ENCODE measurements at places on chromosomes 2 and 18. TPM values are rescaled to one million over a fixed set of nuclear protein-coding genes. Genes with fewer than 3 reads are reported as not detected.
A peak's percentile ranks its signal among the peaks of the same experiment; 100 is the strongest.

Gene OLA1
- 140 TPM for total RNA-seq

Gene APLF
- 2.4 TPM for total RNA-seq

Gene ALS2
- total RNA-seq = 11.2 TPM

DNA sequence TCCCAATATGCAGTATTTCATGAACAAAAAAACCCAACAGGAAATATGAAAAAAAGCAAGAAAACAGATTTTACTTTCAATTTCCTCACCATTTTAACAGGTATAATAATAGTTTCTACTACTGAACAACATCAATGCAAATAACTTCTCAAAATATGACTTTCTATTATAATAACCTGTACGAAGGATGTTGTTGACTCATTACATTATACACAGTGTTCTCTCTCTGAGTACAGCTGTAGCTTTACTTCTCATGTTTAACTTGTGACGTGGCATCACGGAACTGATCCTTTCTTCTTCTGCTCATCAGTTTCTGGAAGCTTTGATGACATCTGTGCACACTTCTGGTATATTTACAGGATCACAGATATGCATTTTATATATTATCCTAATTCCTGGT is 40.0 kb downstream of the FAM228A start:
- no peak overlapping the region for H3K4me3 ChIP-seq
- peaks cover 4% of the 10 kb centered on the region for H3K4me1 ChIP-seq
- no peak overlapping the region for H3K27ac ChIP-seq
- peaks cover 22% of the 10 kb centered on the region for H3K36me3 ChIP-seq
- peak; percentile 48 for DNase-seq

- no peaks in the 10 kb centered on the region for H3K36me3 ChIP-seq
- DNase-seq = no peak
- H3K27me3 ChIP-seq = peaks cover 4% of the 10 kb centered on the region
- no peaks in the 10 kb centered on the region for H3K4me1 ChIP-seq
These were observed 189.0 kb upstream of the CTAGE1 start for GRCh38 chr18:22606563-22607283.

DNA sequence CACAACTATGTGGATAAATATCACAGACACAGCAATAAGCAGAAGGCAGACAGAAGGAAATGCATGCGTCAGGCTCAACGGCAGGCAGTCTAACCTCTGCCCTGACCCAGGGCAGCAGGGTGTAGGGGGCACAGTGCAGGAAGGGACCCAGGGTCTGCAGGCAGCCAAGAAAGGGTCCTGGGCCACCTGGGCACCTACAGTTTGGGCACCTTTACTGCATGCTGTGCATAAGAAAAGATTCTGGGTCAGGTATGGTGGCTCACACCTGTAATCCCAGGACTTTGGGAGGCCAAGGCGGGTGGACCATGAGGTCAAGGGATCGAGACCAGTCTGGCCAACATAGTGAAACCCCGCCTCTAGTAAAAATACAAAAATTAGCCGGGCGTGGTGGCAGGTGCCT is 17.7 kb downstream of the PASK start:
- no peak overlapping the region for H3K27ac ChIP-seq
- peaks cover 38% of the 10 kb centered on the region for H3K36me3 ChIP-seq
- no peaks in the 10 kb centered on the region for H3K27me3 ChIP-seq
- no peak overlapping the region for H3K4me3 ChIP-seq
- no peak for DNase-seq

DNA sequence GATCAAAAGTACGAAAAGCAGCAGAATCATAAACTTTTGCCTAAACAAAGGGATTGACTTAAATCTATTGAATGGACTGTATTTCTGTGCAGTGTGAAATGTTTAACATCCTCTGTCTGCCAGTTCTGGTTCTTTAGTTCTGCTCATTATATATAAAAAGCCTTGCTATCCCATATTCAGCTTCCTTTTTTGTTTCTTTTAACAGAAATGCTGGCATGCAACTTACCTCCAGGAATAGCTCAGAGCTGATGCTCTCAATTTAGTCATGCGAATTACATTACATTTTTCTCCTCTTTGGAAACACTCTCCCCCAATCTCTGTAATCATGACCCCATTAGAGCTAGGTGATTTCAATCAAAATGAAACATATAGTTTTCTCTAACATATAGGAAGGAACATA is 73.6 kb downstream of the SPHKAP start:
- H3K4me1 ChIP-seq = no peaks in the 10 kb centered on the region
- H3K36me3 ChIP-seq = no peaks in the 10 kb centered on the region
- H3K27me3 ChIP-seq = peaks cover 2% of the 10 kb centered on the region
- no peak overlapping the region for H3K27ac ChIP-seq
- no peak for DNase-seq

DNA sequence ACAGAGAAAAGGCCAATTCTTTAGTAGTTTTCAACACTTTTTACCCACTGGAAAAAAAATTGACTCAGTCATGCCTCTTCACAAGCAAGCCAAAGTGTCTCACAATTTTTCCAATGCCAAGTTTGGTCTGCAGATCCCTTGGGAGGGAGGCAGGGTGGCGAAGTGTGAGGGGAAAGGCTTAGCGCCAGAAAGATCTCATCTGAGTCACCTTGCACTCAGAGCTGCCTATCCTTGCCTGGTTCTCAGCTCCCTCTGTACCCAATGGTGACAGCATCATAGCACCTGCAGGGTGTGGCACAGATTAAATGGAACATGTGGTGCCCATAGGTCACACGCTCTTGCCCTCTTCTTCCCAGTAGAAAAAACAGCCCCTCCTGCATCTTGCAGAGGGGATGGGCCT is 55.2 kb upstream of the GYPC start:
- H3K4me3 ChIP-seq = no peak overlapping the region
- DNase-seq = no peak
- H3K4me1 ChIP-seq = no peaks in the 10 kb centered on the region
- H3K36me3 ChIP-seq = peaks cover 10% of the 10 kb centered on the region
- no peak overlapping the region for H3K27ac ChIP-seq

Gene ACP1
- 147 TPM for total RNA-seq

GRCh38 chr2:224004105-224004695 is 34.9 kb downstream of the SERPINE2 start:
- H3K27ac ChIP-seq = no peak overlapping the region
- H3K4me1 ChIP-seq = no peaks in the 10 kb centered on the region
- no peaks in the 10 kb centered on the region for H3K27me3 ChIP-seq
- no peak for DNase-seq
- H3K4me3 ChIP-seq = no peak overlapping the region
- H3K36me3 ChIP-seq = peaks cover 21% of the 10 kb centered on the region

DNA sequence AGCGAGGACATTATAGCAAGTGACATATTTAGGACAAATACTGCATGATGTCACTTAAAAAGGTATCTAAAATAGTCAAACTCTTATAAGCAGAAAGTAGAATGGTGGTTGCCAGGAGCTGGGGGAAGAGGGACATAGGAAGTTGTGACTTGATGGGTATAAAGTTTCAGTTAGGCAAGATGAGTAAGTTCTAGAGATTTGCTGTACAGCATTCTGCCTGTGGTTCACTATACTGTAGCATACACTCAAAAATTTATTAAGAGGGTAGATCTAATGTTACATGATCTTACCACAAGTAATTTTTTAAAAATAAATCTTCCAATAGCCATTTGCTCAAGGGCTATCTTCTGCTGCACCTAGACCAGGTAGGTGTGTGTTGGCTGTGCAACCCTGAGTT is 78.1 kb upstream of the NPAS2 start:
- no peak overlapping the region for H3K27ac ChIP-seq
- H3K27me3 ChIP-seq = no peaks in the 10 kb centered on the region
- no peaks in the 10 kb centered on the region for H3K36me3 ChIP-seq
- DNase-seq = no peak
- H3K4me3 ChIP-seq = no peak overlapping the region

- DNase-seq = no peak
- no peaks in the 10 kb centered on the region for H3K36me3 ChIP-seq
- H3K27me3 ChIP-seq = peaks cover 86% of the 10 kb centered on the region
- no peak overlapping the region for H3K4me3 ChIP-seq
These were observed 12.7 kb upstream of the PAX3 start for GRCh38 chr2:222311319-222311977.

DNA sequence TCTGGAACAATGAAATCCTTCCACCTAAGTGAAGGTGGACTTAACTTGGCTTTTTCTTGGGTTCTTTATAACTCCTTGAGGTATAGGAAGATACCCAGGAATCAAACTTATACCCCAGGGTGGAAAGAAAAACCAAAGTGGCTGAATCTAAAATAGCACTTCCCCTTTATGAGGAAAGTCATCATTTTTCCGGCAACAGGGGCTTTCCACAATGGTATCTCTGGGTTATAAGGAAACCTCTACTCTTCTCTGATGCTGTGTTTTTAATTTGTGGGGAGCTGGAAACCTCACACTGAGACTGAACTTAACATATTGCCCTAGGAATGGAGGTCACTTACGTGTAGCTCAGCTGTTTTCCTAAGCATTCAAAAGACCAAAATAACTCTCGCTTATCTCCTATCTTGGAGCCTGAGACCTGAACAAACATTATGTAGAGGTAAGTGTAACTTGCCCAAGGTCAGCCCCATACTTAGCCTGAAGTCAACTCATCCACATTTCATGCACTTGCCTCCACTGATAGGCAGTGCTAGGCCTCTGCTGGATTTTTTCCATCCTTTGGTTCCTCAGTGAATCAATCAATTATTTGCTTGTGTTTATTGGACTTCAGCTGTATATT is 117.9 kb downstream of the SETBP1 start:
- H3K27me3 ChIP-seq = peaks cover 13% of the 10 kb centered on the region
- peaks cover 2% of the 10 kb centered on the region for H3K36me3 ChIP-seq
- peak; percentile 14 for DNase-seq
- no peak overlapping the region for H3K4me3 ChIP-seq

Gene ANKRD30B
- total RNA-seq = not detected

Gene SFTPB
- not detected for total RNA-seq

Gene UXS1
- total RNA-seq = 41.9 TPM

Gene GTF2A1L
- total RNA-seq = not detected

- DNase-seq = no peak
- peak overlapping the region; percentile 32 for H3K4me3 ChIP-seq
- H3K27ac ChIP-seq = no peak overlapping the region
- peaks cover 66% of the 10 kb centered on the region for H3K4me1 ChIP-seq
These were observed 23.9 kb upstream of the STK17B start for GRCh38 chr2:196195302-196195701.

GRCh38 chr2:176126929-176127773 is 2.4 kb upstream of the HOXD8 start:
- DNase-seq = peak; percentile 81
- no peaks in the 10 kb centered on the region for H3K36me3 ChIP-seq
- H3K4me3 ChIP-seq = no peak overlapping the region
- no peak overlapping the region for H3K27ac ChIP-seq
- H3K27me3 ChIP-seq = peaks cover 68% of the 10 kb centered on the region
- H3K4me1 ChIP-seq = peaks cover 25% of the 10 kb centered on the region

DNA sequence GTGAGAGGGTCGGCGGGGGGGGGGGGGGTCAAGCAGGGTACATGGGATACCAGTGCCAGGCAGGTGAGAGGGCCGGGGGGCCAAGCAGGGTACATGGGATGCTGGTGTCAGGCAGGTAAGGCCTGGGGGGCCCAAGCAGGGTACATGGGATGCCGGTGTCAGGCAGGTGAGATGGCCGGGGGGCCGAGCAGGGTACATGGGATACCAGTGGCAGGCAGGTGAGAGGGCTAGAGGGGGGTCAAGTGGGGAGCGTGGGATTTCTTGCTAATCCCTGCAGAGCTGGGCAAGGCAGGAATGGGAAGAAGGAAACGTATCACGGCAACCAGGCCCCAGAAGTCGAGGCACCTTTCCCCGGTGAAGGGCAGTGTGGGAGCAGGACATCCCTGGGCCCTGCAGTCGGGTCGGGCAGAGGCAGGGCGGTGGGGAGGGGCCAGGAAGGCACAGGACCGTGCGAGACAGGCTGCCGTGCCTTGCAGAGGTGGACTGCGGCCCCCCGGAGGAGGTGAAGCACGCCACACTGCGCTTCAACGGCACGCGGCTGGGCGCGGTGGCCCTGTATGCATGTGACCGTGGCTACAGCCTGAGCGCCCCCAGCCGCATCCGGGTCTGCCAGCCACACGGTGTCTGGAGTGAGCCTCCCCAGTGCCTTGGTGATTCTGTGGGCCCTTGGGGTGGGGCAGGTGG is 49.3 kb downstream of the MTERF4 start:
- H3K27me3 ChIP-seq = no peaks in the 10 kb centered on the region
- H3K4me3 ChIP-seq = no peak overlapping the region
- no peaks in the 10 kb centered on the region for H3K4me1 ChIP-seq
- no peak for DNase-seq

GRCh38 chr18:48627216-48627615 is 88.4 kb downstream of the CTIF start:
- H3K27ac ChIP-seq = no peak overlapping the region
- H3K27me3 ChIP-seq = no peaks in the 10 kb centered on the region
- no peaks in the 10 kb centered on the region for H3K36me3 ChIP-seq
- H3K4me3 ChIP-seq = no peak overlapping the region
- no peaks in the 10 kb centered on the region for H3K4me1 ChIP-seq

Gene FHOD3
- not detected for total RNA-seq

Gene TTR
- total RNA-seq = not detected

DNA sequence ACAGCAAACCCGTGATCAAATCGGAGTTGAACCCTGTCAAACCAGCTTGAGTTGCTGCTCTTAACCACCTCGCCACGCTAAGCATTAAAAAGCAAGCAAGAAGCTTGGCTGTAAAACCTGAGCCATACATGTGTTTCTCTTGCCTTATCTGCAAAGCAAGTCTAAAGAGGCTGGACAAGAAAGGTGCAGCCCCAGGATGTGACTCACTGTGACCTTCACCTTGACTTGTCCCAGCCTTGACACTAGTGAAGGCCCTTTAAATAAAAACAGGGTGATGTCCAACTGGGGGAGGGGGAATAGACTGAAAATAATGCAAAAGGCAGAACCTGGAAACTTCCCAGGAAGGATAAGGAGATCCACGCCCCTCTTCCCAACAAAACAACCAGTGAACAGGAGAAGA is 127.6 kb upstream of the NPAS2 start:
- H3K4me3 ChIP-seq = no peak overlapping the region
- peaks cover 6% of the 10 kb centered on the region for H3K36me3 ChIP-seq
- no peak for DNase-seq
- no peaks in the 10 kb centered on the region for H3K27me3 ChIP-seq
- no peak overlapping the region for H3K27ac ChIP-seq

- H3K4me3 ChIP-seq = no peak overlapping the region
- H3K27me3 ChIP-seq = peaks cover 16% of the 10 kb centered on the region
- no peaks in the 10 kb centered on the region for H3K36me3 ChIP-seq
- H3K27ac ChIP-seq = no peak overlapping the region
- H3K4me1 ChIP-seq = no peaks in the 10 kb centered on the region
These were observed 12.4 kb downstream of the MYO5B start for GRCh38 chr18:50182511-50182910.

Gene LYPD1
- not detected for total RNA-seq

Gene VIT
- not detected for total RNA-seq

Gene IL1F10
- not detected for total RNA-seq

GRCh38 chr18:2994020-2994589 is 18.8 kb downstream of the LPIN2 start:
- no peaks in the 10 kb centered on the region for H3K27me3 ChIP-seq
- no peak overlapping the region for H3K4me3 ChIP-seq

Gene PLCL1
- 3.5 TPM for total RNA-seq

- peaks cover 47% of the 10 kb centered on the region for H3K27me3 ChIP-seq
- H3K27ac ChIP-seq = no peak overlapping the region
- H3K4me3 ChIP-seq = no peak overlapping the region
These were observed 7.1 kb upstream of the WNT10A start for GRCh38 chr2:218873359-218874194.

Gene SERPINB13
- total RNA-seq = not detected
